ENCODE measurements at places on chromosomes 4 and X.

DNA sequence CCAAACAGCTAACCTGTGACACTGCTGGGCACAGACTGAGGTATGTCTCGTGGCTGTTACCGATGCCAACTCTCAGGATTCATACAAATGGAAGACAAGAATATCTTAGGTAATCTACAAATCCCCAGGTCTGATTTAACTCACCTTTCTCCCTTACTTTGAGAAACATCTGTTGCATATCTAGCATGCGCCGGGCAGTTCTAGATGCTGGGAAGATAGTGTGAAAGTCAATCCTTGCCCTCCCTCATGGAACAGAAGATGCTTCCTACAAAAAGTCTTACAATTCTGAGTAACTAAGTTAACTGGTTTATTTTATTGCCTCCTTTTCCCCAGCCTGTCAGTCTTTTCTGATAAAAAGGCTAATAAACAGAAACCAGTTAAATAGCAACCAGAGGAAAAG is 212.2 kb upstream of the FAT1 start:
- no peak for DNase-seq

- DNase-seq = no peak
These were observed 980.9 kb downstream of the FSTL5 start for GRCh38 chr4:161182913-161183312.

GRCh38 chr4:184751585-184751956 is 17.7 kb upstream of the CENPU start:
- DNase-seq = no peak

- DNase-seq = no peak
These were observed 146.7 kb downstream of the PJA1 start for GRCh38 chrX:69018416-69019072.

DNA sequence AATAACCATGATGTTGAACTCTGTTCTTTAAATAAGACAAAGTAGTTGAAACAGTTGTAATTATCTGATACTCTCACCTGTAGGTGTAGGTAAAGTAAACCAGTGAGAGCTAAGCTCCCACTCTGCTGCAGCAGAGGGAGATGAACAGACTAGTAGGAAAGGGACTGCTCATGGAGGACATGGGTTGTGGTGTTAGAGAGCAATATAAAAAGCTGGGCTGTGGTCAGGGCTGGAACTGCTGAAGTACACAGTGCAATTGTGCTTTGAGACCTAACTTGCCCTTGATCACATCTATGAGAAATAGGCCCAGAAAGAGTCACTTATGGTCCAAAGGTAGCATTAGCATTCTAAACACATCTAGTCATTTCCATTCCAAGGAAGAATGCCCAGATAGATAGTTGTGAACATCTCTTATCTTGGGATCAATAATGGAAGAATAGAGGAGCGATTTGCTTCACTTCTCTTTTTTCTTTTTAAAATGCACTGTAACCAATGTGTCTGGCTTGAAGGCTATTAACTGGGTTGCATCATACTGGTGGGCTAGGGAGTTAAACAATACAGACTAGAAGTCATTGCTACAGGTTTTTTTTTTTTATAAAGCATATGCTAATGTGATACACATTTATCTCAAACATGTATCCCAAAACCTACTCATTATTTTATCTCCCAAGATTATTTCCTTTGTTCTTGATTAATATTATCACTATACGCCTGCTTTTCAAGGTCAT is 251.3 kb upstream of the CENPE start:
- DNase-seq = no peak

- no peak for DNase-seq
These were observed 307.4 kb downstream of the RAB28 start for GRCh38 chr4:13176741-13177142.

- no peak for DNase-seq
These were observed 9.5 kb downstream of the GAB1 start for GRCh38 chr4:143346206-143346605.

DNA sequence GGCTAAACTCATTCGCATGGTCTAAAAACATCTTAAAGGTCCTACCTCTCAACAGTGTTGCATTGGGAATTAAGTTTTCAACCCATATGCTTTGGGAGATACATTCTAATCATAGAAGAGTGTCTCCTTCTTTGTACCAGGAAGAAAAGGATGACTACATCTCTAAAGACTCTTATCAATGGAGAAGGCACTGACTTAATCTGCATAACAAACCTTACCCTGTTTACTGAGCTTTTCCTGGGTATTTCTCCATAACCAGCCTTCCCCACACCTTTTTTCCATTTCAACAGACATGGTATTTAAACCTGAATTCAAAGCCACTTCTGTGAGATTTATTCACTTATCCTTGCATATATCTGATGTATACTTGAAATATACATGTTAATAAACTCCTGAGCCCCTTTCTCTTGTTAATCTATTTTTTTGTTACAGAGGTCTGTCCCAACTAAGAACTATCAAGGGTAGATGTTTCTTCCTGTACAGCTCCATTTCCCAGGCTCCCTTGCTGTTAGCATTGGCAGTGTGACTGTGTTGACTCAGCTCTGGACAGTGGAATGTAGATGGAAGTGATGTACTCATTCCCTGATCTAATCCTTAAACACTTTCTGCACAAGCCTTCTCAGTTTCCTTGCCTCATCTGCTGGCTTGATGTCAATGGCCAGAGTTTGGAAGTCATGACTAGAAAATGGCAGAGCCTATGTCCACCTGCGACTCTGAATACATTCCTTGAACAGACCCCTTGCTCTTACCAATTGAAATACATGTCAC is 148.9 kb upstream of the CPEB2 start:
- DNase-seq = no peak

- no peak for DNase-seq
These were observed 55.5 kb downstream of the SHISA3 start for GRCh38 chr4:42452823-42453222.

DNA sequence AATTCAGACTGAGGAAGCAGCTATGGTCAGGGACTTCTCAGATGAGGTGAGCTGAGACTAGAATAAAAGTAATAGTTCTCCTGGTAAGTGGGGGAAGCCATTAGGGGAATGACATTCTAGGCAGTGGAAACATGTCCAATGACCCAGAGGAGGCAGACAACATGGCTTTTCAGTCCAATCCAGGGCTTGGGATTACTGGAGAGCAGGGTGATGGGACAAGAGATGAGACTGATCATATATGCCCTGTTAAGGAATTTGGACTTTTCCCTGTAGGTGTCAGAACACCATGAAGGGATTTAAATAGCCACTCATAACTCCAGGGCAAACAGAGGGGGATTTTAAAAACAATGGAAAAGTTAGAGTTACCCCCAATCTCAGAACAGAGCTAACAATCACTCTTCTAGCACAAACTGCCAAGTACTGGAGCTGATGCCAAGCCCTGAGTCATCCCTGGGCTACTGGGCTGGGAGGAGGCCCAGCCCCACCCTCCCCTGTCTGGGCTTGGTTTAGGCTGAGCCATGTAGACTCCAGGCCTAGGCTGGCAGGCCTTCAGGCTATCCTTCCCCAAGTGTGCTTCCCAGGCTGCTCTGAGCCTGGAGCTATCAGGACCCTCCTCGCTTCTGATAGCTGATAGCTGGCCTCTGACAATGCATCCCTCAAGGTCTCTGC is 22.7 kb upstream of the MSN start:
- no peak for DNase-seq

DNA sequence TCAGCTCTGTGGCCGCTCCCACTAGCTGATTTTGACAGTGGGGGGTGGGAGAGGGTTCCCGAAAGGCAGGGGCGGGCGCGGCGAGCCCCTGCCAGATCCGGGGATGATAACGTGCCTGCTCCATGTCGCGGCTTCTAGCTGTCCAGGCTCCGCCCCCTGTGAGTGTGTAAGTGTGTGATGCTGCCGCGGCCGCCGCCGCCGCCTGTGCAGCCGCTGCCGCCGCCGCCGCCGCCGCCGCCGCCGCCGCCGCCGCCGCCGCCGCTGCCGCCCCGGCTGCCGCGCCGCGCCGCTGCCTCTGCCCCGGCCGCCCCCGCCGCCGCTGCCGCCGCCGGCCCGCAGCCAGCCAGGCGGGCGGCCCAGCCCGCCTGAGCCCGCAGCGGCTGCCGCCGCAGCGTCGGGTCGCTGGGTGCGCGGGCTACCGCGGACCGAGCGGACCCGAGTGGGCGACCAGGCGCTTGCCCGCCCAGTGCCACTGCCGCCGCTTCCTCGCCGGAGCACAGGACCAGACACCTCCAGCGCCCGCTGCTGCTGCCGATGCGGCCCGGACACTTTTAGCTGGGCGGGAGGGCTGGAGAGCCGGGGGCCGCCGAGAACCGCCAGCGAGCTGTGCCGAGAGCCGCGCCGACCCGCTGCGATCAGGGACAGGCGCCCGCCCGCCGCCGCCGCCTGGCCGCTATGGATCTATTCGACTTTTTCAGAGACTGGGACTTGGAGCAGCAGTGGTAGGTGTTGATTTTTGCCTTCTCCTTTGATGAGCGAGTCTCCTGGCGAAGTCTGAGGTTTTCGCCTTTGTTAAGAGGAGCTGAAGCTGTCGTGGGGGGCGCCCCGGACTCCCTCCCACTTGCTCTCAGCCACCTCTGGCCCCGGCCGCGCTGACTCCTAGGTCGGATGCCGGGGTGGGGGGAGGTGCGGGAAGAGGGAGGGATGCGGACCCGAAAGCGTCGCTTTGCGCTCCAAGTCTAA is at the start of gene AFF2:
TSS of gene AFF2 (plus strand) at position 195 of the 963 bp plus-strand sequence. CDS start at position 676, 481 bp downstream.
- no peak for DNase-seq

DNA sequence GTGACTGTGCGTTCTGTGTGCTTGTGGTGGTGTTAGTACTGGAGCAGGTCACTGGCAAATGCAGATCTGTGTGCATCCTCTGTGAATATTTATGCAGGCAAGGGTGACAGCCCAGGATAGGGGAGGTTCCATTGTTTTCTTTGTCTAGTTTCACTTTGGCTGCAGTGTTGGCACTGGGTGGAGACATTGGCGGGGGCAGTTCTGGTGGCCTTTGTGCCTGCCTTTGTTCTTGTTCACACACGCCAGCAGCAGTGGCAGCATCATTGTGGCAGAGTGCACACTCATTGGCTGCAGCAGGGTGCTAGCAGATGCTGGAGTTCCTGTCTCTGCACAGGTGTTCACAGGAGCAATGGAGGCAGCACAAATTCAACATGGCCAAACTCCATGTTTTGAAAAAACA is 495.3 kb downstream of the UBE2NL start:
- no peak for DNase-seq

DNA sequence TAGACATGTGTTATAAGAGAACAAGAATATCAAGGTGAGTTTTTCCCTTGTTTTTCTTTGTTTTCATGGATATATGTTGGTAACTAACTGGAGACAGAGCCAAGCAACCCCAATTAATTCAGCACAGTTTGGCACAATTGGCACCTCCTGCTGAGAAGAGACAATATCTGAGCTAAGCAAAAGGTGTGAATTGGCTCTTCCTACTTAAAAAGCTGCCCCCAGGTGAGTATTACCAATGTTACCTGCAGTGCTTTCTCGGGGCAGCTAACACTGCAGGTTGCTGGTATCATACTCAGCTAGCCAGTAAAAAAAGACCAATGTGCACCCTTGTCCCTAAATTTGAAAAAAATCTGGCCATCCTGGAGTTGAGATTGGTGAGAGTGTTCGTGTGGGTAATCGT is 871.2 kb upstream of the TENM3 start:
- DNase-seq = no peak

DNA sequence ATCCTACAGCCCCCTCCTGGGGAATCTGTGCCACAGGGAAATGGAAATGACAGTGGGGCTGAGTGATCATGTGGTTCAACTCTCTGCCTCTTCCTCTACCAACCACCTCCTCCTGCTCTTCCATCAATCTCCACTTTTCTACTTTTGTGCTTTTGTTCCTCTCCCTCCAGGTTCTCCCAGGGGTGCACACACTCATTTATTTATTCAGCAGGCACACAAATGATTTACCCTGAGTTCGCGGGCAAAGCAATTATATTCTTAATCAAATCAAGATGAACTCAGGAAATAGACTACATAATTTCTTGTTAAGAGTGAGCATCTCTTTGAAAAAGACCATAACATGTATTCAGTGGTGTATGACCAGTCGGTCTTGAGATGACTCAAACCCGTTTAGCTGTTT is 69.2 kb downstream of the VCX3A start:
- DNase-seq = no peak

DNA sequence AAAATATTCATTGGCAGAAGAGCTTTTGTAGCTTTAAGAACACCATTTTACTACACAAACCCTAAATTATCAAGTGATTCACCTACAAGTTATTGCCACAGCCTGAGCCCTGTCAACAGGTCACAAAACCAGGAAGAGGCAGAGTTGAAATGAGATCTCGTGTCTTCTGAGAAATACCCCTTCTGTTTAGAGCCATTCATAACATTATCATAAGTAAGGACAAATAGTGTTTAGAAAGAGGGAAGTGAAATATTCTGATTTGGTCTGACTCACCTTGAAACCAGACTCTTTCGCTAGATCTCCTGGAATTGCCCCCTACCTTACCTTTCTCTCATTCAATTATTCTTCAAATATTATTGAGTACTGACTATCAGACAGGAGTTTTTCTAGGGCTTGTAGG is 5.9 kb downstream of the ETDB start:
- no peak for DNase-seq

GRCh38 chr4:176271749-176272148 is 2.7 kb upstream of the ASB5 start:
- DNase-seq = no peak

- DNase-seq = no peak
These were observed 22.7 kb downstream of the F8A1 start for GRCh38 chrX:154908821-154909220.

- DNase-seq = no peak
These were observed 285.0 kb upstream of the DIPK2B start for GRCh38 chrX:45485719-45486118.

GRCh38 chr4:4593596-4594284 is 51.9 kb upstream of the STX18 start:
- DNase-seq = no peak

DNA sequence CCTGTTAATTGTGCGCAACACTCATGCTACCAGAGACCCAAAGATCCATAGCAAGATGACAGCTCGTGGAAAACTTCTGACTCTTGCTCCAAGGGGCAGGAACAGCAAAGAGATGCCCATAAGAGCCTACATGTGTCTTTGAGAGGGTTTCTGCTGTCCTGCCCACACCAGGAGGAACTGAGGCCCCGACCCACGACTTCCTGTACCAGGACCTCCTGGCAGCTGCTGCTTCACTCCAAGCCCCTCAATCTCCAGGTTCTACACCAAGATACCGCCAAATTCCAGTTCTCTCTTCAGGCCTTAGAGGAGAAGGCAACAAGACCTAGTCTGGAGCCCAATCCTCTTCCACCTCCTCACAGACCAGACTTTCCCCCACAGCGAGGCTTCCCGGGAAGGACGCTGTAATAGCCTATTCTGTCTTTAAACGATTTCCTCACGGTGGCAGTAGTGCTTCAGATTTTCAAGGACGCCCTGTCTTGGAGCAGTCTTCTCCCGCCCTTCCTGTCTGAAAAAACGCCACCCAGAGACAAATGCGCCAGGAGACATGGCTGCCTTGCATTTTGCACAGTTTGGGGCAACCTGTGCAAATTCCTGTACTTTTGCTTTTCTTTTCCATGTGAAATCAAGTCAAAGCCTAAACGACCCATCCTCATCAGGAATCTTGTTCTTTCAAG is 230.2 kb upstream of the STK26 start:
- no peak for DNase-seq

- no peak for DNase-seq
These were observed 19.8 kb upstream of the FMR1 start for GRCh38 chrX:147891896-147892295.

Data from stimulated activated CD8-positive, alpha-beta memory T cell treated with anti-CD3 and anti-CD28 coated beads, Interleukin-4, amount 100 ng/mL, for 4 hours (primary cell).